Pancreas (tissue), 10 donors: ENCODE measurements at places on chromosomes 2 and 18.

GRCh38 chr18:37176621-37176934 is 347.7 kb downstream of the KIAA1328 start:
- DNase-seq, result no peak

- DNase-seq, result no peak
Observed at GRCh38 chr2:3126911-3127621, 250.6 kb downstream of the EIPR1 start.

- DNase-seq, result no peak
Observed at GRCh38 chr2:156892467-156893281, 364.8 kb upstream of the GALNT5 start.

DNA sequence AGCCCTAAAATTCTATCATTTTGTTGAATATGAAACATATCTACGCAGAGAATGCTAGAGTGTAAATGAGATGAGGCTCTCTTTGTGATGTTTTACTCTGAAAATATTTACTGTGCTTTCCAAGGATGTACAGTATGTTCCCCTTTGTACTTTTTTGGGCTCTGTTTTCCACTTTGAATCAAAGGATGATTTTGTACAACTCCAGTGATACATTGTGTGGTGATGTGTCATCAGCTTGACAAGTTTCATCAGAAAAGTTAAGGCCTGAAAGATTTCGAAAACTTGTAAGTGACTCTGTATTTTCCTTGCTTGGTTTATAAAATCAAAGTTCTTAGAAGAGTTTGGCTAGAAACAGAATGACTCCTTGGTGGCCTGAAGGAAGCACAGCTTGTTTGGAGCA is 206.3 kb downstream of the LTBP1 start:
- DNase-seq, result no peak
